ENCODE measurements at places on chromosomes 7 and 10.

GRCh38 chr7:105189859-105190492 is 176.0 kb downstream of the KMT2E start:
- DNase-seq, result no peak

GRCh38 chr10:58651040-58651439 is 138.4 kb downstream of the BICC1 start:
- DNase-seq, result no peak

- DNase-seq, result no peak
These were observed 57.8 kb downstream of the MICU1 start for GRCh38 chr10:72567889-72568640.

GRCh38 chr10:50044941-50045664 is 22.7 kb upstream of the WASHC2A start:
- no peak for DNase-seq

- DNase-seq, result no peak
These were observed 25.1 kb downstream of the DOCK1 start for GRCh38 chr10:126930131-126930882.

DNA sequence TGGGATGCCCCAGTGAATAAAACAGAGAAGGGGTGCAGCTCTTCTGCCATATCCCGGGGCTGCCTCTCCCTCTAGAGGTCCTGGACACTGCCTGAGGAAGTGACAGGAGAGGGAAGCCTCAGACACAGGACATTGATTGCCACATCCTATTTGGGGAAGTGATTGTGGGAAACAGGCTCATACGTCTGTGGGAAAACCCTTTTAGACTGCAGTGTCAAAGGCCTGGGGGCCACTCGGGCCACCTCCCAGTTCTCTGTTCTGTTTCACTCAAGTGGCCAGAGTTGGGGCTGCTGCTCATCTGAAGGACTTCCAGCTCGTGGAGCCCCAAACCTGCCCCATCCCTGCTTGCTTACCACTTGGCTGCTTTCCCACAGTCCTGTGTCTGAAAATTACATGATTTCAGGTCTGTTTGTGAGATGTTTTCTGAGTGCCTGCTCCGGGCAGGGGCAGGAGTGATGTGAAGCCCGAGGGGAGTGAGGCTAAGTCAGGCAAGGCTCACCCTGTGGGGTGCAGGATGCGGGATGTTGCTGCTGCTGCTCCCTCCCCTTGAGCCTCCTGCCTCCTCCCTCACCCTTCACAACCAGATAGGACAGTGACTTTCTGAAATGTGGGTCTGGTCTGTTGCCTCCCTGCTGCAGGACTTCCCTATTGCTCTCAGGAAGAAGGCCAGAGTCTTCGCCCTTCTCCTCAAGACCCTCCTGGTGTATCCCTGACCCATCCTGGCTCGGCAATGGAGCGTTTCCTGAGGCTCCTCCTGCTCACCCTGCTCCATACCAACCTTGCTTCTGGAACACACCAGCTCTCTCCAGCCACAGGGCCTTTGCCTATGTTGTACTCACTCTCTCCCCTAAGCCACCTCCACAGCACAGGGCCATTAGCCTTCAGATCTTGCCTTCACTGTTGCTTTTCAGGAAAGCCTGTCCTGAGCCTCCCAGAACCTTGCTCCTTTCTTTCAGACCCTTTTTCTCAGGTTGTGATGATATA is 58.4 kb downstream of the NEURL1 start:
- no peak for DNase-seq

GRCh38 chr10:33112831-33113455 is 154.9 kb upstream of the ITGB1 start:
- no peak for DNase-seq

GRCh38 chr7:106947244-106947728 is 82.2 kb downstream of the PIK3CG start:
- peak; percentile 13 for DNase-seq

- no peak for DNase-seq
These were observed 56.0 kb downstream of the TACR2 start for GRCh38 chr10:69360485-69361302.

DNA sequence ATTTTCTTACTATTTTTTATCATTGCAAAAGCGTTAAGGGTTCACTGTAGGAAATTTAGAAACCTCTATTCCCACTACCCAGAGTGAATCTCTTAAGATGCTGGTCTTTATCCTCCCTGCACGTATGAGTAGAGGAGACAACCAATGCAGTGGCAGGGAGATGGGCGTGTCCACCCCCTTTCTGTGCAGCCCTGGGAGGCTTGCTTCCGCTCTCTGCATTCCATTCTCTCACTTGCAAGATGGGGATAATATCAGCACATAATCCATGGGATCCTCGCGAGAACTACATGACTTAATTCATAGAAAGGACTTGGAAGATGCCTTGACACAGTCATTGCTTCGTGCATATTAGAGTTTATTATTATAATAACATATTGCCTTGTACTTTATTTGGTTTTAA is 196.2 kb downstream of the KLF6 start:
- no peak for DNase-seq

DNA sequence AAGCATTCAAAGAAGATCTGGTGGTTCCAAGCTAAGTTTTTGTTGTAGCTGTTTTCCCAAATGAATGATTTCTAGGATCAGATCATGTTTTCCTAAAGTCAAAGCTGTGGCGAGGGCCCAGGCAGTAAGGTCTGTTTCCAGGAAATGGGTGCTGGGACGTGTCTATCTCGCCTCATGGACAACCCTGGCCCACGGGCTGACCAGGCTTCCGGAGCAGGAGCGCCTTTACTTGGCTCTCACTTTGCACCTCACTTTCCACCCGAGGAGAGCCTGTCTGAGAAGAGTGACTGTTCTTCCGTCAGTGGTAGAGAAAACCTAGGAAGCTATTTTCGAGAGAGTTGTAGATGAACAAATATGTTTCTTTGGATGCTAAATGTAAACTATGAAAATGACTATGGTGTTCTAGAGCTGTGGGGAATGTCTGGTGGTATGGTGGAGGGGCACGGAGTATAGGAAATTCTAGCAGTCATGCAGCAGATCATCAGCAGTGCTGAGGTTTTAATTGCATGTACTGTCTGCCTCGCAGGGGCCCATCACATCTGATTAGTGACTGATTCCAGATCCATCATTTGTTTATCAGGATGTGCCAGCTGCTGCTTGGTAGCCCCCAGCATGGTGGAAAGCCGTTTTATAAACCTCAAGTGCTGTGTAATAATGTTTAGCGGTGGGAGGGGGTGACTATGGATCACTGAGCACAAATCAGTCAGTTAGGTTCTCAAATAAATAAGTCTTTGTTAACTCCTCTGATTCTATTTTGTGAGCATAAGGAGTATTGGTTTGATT is 66.6 kb downstream of the VWC2 start:
- no peak for DNase-seq

DNA sequence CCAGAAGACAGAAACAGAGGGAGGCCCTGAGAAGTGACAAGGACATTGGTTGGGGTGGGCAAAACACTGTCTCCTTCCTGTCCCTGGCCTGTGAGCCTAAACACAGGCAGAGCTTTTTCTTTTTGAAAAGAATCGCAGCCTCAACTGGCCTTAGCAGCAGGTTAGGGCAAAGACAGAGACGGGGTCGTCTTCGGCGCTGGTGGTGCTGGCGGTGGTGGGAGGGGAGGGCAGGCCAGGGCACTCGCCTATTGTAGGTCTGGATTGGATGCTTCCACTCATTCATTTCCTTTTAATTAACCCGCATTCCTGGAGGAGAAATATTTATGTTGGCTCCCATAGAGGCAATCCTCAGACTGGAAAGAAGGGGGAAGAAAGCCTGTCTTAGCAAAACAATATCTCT is 22.6 kb downstream of the WNT8B start:
- no peak for DNase-seq

DNA sequence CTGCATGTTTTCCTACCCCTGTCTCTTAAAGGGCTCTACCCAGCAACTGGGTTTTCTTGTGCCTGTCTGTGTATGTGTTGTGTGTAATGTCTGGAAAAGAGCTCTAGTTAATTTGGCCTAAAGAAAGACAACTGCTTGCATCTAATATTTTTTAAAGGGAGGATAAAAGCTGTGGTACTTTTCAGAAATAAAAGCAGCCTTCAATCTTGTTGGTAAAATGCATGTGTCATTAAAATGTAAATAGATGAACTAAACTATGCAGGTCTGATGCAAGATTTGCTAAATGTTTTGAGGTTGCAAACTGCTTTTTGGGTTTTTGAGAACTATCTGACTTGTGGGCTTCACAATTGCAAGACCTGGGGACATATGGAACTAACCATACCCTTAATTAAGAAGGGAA is 445.3 kb downstream of the HTR7 start:
- no peak for DNase-seq

GRCh38 chr7:22093001-22093400 is 147.3 kb upstream of the CDCA7L start:
- no peak for DNase-seq

DNA sequence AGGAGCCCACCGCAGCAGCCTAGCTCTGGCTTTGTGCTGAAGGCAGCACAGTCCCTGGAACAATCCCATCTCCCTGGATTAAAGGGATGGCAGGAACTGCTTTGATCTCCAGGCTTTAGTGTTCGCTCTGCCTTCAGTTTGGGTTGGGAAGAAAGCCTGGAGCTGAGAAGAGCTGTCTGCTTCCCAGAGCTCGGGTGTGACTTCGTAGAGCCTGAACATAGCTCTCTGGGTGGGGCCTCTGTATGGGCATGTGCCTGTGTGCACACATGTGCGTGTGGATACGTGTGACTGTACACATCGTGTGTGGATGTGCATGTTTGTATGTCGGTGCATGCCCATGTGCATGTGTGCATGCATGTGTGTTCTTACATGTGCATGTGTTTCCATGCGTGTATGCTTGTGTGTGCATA is 8.7 kb downstream of the ADCY1 start:
- DNase-seq, result no peak

DNA sequence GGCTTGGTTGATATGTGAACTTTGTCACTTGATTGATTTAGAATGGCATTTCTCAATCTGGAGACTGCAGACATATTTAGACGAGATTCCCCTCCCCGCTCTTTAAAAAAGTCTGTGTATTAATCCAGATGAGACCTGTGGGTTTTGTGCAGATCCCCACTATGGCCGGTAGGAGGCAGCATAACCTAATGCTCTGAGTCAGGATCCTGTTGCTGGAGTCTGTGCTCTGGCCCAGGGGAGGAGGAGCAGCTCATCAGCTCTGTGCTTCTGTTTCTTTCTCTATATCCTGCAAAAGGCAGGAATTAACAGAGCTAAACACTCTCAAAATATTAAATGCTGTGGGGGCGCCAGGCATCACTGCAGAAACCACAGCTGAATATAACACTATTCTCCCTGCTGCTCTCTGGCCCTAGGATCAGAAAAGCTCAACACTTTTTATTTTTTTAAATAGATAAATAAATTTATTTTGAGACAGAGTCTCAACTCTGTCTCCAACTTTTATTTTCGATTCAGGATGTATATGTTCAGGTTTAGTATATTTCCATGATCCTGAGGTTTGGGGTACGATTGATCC is 23.9 kb upstream of the SEPHS1 start:
- peak; percentile 41 for DNase-seq

- DNase-seq, result no peak
These were observed 8.9 kb downstream of the COL17A1 start for GRCh38 chr10:104076743-104077160.

DNA sequence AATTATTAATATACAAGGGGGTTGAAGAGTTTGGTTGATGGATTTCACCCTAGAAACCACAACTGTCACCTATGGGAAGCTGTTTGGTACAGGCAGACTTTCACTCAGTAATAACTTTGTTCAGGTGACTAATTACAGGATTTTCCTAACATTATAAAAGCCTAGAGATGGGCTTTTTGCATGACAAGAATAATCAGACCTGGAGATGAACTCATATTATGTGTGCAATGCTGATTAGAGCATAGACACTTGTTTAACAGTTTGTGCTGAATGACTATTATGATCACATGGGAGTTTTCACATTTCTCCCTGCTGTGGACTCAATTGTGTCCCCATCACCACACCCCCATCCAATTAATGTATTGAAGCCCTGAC is 90.2 kb upstream of the STEAP4 start:
- DNase-seq, result no peak

- DNase-seq, result peak; percentile 59
These were observed 53.5 kb downstream of the AOAH start for GRCh38 chr7:36670585-36671431.

GRCh38 chr7:107021600-107021999 is 22.9 kb upstream of the PRKAR2B start:
- no peak for DNase-seq

DNA sequence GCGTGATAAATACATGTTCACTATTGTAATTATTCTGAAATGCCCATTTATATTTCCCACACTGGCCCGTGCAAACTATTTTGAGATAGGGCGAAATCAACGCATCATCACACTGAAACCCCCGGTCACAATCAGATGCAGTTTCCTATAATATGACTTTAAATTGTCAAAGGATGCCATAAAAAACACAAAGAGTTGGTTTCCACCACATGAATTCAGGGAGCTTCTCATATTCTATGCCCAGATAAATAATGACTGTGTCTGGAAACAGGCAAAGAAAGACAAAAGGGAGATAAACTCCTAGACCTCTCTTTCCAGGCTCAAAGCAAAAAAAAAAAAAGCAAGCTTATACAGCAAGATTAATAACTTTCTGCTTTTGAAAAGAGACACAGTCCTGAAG is 375.8 kb upstream of the AKR1E2 start:
- no peak for DNase-seq

DNA sequence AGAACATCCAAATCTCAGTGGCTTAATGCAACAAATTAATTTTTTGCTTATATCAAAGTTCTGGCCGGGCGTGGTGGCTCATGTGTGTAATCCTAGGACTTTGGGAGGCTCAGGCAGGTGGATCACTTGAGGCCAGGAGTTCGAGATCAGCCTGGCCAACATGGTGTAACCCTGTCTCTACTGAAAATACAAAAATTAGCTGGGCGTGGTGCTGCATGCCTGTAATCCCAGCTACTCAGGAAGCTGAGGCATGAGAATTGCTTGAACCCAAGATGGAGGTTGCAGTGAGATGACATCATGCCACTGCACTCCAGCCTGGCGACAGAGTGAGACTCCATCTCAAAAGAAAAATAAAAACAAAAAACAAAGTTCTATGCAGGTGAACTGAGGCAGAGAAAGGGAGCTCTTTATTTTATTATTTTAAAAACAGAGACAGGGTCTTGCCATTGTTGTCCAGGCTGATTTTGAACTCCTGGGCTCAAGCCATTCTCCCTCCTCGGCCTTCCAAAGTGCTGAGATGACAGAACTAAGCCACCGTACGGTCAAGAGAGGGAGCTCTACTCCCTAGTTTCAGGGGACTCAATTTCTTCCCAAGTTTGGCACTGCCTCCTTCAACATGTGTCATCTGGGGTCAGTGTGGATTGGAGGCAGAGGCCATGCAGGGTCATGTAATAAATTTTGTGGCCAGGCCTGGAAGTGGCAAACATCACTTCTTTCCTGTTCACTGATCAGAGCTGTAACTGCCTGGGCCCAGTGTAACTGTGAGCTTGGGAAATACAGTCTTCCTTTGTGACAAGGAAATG is 2.4 kb downstream of the ADCK2 start:
- DNase-seq, result no peak
